Panc1 (cell line): ENCODE measurements at places on chromosomes 5 and 9. TPM values are rescaled to one million over a fixed set of nuclear protein-coding genes. Genes with fewer than 3 reads are reported as not detected.

Gene SPINK13
- total RNA-seq: not detected

Gene TMED9
- 293 TPM for total RNA-seq

Gene PFN3
- total RNA-seq: not detected

Gene WASHC1
- total RNA-seq: 9.8 TPM

Gene CCDC187
- total RNA-seq: not detected

Gene DND1
- total RNA-seq: 1.8 TPM

Gene TLR4
- 0.33 TPM for total RNA-seq

Gene GPR150
- total RNA-seq: 0.54 TPM

Gene ZNF169
- 3.1 TPM for total RNA-seq

Gene SAP30L
- total RNA-seq: 54.6 TPM

Gene STPG3
- 0.26 TPM for total RNA-seq

Gene ZNF879
- total RNA-seq: 5.9 TPM

Gene PRLR
- 0.46 TPM for total RNA-seq

Gene TAF11L10
- not detected for total RNA-seq

Gene FRRS1L
- 2.3 TPM for total RNA-seq

Gene PCBD2
- 19.8 TPM for total RNA-seq

Gene HMMR
- total RNA-seq: 42.5 TPM

Gene CDC42SE2
- 46.1 TPM for total RNA-seq

Gene TUBB4B
- 265 TPM for total RNA-seq

Gene FAM151B
- total RNA-seq: 2.8 TPM

Gene GFI1B
- 0.08 TPM for total RNA-seq

Gene SLC6A7
- total RNA-seq: not detected

Gene SH3TC2
- total RNA-seq: 0.33 TPM

Gene SPATA31A7
- not detected for total RNA-seq

Gene PCDHA1
- total RNA-seq: not detected

Gene THBS4
- 0.31 TPM for total RNA-seq

Gene SLC6A19
- total RNA-seq: 0.23 TPM

Gene PCDHGA12
- 0.21 TPM for total RNA-seq

Gene SLC6A18
- not detected for total RNA-seq

Gene ADAMTS2
- total RNA-seq: 0.13 TPM

Gene TLX3
- not detected for total RNA-seq

Gene LRRC70
- 0.13 TPM for total RNA-seq

Gene CDC20B
- total RNA-seq: 0.08 TPM

Gene PALM2AKAP2
- total RNA-seq: 0.44 TPM

Gene FBLL1
- 7.5 TPM for total RNA-seq

Gene FBXW11
- 111 TPM for total RNA-seq

Gene MLANA
- not detected for total RNA-seq

Gene PCDH12
- total RNA-seq: not detected

Gene FYB1
- 0.46 TPM for total RNA-seq

Gene C5orf52
- not detected for total RNA-seq

Gene FANCG
- 73.8 TPM for total RNA-seq

Gene DRD1
- total RNA-seq: 1.0 TPM

Gene SAXO1
- not detected for total RNA-seq

Gene PTGR1
- 46.0 TPM for total RNA-seq

Gene RNF20
- total RNA-seq: 37.5 TPM

Gene N4BP3
- total RNA-seq: 2.3 TPM

Gene PCDHB2
- total RNA-seq: 12.8 TPM

Gene CER1
- not detected for total RNA-seq

Gene NRG2
- 20.2 TPM for total RNA-seq

Gene FOXI1
- 0.44 TPM for total RNA-seq

Gene TAL2
- total RNA-seq: not detected

Gene GPSM1
- total RNA-seq: 14.2 TPM

Gene HCN1
- total RNA-seq: 0.36 TPM

Gene MEIKIN
- total RNA-seq: not detected

Gene TAF1L
- total RNA-seq: not detected

Gene MYMK
- not detected for total RNA-seq
